ENCODE measurements at places on chromosomes 3 and 15.

- no peak for DNase-seq
Measured at GRCh38 chr15:60781211-60781713, 302.3 kb upstream of the ICE2 start.

- DNase-seq, result no peak
Measured at GRCh38 chr15:94457661-94458060, 226.3 kb downstream of the MCTP2 start.

DNA sequence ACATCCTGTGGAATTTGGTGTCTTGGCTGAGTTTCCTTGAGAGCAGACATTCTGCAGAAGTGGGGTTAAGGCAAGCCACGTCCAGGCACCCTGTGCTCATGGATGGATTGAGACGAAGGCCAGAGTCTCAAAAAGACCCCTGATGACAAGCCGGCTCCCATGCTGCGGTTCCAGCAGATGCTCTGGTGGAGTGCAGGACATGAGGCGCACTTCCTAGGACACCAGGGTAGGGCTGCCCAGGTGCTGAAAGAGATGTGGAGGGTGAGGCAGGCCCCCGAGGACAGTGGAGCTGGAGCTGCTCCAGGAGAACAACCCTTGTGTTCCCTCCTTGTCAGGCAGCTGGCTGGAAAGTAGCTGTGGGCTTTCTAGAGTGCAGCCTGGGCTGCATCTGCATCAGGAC lies 81.0 kb downstream of the ASB7 start:
- DNase-seq, result no peak

DNA sequence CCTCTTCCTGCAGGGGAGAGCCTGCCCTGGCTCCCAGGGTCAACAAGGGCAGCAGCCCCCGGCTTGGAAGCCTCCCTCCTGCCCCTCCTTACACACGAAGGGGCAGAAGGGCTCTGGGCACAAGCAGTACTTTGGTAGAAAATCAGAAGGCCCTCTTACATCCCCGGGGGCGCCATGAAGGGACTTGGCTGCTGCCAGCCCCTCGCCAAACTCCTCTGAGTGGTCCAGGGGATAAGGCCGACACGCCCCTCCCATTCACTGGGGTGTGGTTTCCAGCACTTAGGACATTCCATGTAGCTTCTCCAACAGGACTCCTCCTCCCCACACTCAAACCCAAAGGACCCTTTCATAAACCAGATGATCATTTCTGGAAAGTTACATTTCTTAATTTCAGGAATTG lies 1.2 kb upstream of the ST8SIA2 start:
- DNase-seq, result no peak

DNA sequence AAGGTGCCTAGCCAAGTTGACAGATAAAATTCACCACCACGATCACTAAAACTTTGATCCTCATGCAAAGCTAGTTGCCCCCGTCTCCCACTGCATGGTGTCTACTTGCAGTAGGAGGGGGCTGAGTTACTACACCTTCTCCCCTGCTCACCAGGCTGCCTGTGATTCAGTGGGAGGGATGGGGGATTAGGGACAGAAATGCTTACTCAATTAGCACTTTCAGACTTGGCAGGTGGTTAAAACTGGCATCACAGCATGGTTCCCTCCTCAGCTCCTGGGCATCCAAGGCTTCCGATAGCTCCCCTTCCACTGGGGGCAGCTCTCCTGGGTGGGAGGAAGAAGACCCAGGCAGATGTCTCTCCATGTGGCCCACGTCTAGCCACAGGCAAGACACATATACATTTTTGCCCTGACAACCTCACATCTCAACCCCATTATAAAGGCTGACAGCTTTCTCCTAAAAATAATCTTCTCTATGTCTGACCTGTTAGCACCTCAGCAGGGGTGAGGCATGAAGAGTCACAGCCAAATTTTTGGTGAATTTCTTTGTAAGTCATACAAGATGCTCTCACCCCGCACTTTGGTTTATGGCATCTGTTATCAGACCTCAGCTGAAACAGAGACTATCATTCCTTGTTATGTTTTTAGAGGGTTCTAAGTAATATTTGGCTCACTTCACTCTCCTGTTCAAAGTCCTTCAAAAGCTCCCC lies 369.0 kb downstream of the SV2B start:
- DNase-seq, result no peak

DNA sequence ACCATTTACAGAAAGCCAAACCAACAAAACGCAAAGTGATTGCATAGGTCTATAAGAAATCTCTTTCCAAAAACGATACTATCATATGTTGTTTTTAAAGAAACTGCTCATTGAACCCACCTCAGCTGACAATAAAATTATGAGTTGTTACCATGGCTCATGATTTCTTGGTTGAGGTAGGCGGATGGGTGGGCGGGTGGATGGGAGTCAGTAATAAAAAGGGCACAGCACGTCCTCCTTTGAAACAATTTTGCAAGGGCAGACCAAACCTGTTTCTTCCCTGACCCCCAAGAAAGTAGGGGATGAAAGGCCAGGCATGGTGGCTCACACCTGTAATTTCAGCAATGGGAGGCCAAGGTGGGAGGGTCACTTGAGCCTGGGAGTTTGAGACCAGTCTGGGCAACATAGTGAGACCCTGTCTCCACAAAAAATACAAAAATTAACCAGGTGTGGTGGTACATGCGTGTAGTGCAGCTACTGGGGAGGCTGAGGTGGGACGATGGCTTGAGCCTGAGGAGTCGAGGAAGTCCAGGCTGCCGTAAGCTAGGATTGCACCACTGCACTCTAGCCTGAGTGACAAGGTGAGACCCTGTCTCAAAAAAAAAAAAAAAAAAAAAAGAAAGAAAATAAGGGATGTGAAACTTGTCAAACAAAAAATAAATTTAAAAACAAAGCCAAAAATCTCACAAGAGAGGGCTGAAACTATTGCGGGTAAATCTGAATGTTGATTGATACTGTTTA lies 2.1 kb downstream of the ABHD10 start:
- DNase-seq, result no peak

DNA sequence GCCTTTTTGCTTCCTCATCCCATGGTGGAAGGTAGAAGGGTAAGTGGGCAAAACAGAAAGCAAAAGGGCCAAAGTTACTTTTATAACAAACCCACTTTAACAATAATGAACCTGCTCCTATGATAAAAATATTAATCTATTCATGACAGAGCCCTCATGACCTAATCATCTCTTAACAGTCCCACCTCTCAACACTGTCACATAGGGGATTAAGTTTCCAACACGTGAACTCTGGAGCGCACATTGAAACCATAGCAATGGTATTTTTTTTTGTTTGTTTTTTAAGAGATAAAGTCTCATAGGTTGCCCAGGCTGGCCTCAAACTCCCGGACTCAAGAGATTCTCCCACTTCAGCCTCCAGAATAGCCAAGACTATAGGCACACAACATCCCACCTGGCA lies 30.7 kb downstream of the KATNBL1 start:
- DNase-seq, result no peak

- DNase-seq, result no peak
Measured at GRCh38 chr3:193843474-193844301, 250.7 kb downstream of the OPA1 start.

DNA sequence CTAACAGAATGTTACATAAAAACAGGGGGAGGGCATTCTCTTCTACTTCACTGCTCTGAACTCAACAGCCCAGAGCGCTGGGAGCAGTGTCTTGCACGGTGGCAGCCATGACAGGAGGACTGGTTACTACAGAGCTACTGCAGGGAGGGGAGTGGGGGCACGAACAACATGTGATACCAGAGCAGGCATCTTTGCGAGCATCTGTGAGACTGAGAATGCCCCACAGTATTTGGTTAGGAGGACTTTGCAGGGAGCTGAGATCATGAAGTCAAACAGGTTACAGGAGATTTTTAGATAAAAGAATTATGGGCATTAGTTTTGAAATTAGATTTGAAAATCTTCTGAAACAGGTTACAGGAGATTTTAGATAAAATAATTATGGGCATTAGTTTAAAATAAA lies 58.8 kb upstream of the GOLGA8B start:
- no peak for DNase-seq

- no peak for DNase-seq
Measured at GRCh38 chr15:55564347-55565145, 23.6 kb downstream of the PYGO1 start.

DNA sequence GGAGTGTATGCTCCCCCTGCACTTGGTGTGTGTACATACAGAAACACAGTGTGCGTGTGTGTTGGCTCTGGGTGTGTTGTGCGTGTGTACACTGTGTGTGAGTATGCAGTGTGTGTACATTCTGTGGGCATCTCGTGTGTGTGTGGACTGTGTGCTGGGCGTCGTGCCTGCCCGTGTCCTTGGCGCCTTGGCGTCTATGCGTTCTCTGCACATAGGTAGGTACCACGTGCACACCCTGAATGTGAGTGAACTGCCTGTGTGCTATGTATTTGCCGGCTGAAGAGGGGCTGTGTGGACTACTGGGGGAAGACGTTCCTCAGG lies 481 bp upstream of the ECE2 start:
- no peak for DNase-seq

DNA sequence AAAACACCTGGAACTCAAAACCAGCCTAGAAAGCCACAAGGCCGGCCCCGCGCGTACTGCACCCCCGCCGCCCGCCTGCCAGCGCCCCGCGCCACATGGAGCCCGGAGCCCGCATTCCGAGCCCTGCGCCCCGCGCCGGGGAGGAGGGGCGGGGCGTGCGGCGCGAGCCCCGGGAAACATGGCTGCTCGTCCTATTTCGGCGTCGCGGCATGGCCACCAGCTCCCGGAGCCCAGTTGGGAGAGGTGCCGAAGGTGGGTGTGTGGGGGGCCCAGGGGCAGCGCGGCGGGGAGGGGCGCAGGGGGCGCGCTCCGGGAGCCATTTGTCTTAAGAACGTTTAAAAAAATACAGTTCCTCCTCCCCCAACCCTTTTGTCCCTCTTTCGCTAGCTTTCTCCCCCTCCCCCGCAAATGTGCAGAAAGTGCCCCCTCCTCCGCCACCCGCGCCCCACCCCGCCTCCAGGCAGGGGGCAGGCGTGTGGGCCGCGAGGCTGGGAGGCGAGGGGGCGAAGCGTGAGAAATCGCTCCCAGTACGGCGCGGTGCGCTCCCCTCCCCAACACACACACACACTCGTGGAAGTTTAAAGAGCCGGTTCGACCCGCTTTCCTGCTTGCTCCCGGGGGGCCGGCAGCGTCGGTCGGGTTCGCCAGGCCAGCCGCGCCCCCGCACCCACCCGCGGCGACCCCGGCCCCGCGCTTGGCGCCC lies 2.5 kb downstream of the ANP32A start:
- DNase-seq, result no peak

DNA sequence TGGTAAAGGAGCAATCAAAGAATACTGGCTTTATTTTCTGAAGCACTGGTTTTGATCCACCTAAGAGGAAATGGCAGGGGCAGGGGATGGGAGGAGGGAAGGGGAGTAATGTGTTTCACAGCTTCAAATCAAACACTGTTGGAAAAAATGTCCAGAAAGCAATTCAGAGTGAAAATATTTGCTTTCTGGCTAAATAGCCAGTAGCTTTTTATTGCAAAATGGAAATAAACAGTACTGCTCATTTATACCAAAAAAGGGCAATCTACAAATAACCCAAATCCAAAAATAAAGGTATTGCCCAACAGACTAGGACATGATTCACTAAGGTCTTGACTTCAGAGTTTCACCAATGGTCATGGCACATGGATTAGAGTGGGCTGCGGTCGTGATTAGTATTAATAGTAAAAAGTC lies 279.3 kb upstream of the THBS1 start:
- no peak for DNase-seq

DNA sequence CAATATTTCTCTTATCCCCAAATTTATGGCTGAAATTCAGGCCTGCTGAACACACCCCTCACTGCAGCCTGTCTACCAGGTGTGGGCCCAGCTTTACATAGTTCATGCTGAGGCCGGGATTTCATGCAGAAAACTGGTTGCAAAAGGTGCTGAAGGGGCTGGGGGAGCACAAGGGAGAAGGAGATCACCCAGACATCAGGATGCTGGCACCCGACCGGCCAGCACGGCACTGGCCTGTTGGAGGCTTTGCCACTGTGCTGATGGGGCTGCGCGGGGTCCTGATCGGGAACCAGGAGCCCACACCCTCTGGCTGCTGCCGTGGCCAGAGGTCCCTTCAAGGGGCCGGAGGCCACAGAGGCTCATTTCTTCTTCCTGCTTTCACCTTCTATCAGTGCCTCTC lies 177.9 kb upstream of the C2CD4B start:
- no peak for DNase-seq

DNA sequence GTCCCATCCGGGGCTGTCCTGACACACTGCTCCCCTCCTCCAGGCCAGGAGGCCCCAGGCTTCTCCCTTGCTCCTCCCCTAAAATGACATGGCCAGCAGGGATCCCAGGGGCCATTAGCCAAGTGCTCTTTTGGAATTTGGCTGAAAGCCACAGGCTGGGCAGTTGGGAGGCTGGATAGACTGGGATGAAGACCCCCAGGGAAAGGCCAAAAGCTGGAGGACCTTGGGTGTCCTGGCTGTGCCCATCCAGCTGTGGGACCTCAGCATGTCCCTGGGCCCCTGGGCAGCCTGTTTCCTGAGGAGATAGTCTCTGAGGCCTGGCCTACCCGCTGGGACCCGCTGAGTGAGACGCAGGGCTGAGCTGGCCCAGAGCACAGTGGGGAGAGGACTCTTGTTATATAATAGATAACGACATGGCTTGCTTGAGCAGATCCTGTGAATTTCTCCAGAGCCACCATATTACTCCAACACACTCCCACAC lies 5.7 kb upstream of the PDE8A start:
- no peak for DNase-seq

DNA sequence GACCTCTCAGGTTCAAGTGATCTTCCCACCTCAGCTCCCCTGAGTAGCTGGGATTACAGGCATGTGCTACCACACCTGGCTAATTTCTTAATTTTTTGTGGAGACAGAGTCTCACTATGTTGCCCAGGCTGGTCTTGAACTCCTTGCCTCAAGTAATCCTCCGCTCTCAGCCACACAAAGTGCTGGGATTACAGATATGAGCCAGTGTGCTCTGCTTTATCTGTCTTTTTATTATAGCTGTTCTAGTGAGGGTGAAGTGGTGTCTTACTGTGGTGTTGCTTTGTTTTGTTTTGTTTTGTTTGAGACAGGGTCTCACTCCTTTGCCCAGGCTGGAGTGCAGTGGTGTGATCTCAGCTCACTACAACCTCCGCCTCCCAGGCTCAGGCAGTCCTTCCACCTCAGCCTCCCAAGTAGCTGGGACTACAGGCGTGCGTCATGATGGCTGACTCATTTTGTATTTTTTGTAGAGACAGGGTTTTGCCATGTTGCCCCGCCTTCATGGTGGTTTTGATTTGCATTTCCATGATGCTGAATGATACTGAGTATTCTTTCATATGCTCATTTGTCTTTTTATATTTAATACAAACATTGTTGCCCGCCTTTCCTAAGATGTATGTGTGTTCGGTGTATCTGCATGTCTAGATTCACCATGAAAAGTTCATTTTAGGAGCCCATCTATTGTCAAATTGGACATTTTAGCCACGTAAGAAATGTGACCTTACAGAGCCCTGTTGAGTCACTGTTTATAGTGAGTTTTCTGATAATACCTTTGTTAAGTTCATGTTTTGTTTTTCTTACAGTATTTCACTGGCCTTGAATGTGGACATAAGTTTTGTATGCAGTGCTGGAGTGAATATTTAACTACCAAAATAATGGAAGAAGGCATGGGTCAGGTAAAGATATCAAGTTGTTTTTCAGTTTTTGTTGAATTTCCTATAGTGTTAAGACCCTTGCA lies 80.6 kb downstream of the ARIH1 start:
- DNase-seq, result no peak
